ENCODE measurements at places on chromosomes 3 and 15.

DNA sequence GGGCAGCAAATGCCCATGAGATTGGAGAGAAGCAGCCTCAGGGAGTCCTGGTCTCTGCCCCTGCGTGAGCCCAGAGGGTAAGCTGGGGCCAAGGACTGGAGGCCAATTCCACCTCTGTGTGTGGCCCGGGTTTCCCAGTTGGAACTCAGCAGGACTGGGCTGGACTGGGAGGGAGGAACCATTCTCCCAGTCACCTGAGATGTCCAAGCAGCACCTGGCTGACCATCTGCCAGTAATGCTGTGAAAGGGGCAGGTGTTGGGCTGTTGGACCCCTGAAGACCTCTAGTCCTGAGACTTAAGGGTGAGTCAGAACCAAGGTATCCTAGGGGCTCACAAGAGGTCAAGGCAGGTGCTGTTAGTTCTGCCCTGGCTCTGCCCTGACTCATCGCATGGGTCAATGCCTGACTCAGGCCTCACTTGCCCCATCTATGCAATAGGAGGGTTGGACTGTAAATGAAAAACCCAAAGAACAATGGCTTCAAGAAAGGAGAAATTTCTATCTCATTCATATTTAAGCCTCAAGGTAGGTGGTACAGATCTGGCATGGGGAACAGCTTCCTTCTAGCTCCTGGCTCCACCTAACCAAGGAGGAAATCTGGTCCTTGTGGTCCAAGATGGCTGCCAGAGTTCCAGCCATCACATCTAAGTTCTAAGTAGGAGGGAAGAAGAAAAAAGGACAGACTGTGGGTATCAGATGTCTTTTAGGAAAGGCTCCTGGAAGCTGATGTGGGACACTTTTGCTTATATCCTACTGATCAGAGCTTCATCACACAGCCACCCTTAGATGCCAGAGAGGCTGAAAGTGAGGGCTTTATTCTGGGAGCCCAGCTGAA, 111.3 kb downstream of the FBLN2 start:
- no peak for DNase-seq

DNA sequence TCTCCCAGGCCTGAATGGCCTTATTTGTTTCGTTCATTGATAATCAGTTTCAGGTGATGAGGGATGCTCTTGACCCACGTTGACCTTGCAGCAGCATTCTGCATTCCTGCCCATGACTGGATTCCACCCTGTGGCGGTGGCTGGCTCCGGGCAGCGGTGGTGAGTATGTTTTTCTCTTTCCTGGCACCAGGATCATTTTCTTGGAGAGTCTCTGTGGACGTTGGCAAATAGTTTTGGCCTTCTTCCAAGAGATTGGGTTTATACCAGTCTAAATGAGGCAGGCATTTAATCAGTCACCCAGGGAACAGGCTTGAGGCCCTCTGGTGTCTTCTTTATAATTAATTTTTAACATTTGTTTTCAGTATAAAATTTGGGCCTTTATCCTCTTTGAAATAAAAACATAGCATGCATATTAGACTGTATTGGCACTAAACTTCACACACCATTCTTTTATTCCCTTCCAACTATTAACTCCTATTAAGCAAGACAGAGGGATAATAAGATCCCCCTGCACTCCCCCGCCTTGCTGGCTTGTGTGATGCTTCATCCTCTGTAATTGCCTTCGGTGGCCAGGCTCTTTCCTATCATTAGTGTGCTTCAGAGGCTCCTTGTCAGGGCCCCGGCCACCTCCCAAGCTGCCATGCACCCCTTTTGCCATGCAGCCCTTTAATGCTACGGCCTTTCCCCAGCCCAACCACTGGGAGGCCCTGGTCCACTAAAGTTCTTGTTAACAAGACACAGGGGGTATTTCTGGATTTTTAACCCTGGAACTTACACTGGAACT, 176.2 kb upstream of the TOPAZ1 start:
- peak; percentile 97 for DNase-seq

DNA sequence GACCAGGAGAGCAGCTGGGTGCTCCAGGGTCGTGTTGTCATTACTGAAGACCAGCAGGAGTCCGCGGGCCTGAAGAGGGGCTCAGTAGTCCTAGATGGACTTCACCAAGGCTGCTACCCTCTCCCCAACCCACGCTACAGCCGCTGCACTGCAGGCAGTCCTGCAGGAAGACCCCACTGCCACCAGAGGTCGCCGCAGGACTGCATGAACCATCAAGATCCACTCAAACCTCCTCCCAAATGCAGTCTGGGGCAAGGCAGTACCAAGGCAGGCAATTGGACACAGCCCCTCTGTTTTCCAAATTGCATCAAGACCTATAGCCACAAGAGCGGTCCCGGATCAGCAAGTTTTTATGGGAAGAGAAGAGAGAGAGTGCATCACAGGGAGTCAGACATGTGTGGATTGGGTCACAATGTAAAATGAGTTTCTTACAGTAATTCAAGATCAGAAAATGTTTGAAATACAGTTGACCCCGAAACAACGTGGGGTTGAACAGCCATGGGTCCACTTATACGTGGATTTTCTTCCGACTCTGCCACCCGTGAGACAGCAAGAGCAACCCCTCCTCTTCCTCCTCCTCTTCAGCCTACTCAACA, 46.7 kb downstream of the DZIP1L start:
- no peak for DNase-seq

GRCh38 chr15:35738370-35738769, 192.4 kb upstream of the DPH6 start:
- DNase-seq: no peak

DNA sequence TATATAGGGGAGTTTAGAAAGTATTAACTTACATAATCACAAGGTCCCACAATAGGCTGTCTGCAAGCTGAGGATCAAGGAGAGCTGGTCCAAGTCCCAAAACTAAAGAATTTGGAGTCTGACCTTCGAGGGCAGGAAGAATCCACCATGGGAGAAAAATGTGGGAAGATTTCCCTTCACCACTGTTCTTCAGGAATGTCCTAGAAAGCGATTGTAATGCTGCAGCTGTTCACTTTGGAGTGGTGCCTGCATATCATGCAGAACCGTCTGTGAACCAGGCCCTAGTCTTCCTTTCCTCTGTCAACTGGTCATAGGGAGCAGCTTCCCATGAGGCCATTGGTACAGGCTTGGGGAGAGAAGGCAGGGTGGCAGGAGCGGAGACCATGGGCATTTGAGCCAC, 497.9 kb upstream of the ARPP21 start:
- no peak for DNase-seq

DNA sequence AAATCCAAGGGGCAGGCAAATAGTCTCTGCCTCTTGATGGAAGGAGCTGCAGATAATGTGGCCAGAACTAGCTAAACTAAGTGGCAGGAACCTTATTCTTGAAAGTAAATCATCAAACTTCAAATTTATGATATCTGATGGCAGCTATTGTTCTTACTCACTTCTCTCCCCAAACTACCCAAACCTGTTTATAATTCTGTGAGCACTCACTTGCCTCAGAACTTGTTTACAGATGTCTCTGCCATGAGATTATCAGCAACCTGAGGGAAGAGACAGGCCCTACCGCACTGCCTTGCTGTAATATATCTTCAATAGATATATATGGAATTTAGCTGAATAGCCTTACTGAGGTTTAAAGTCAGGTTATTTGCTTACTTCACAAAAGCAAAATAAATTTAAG, 2.2 kb upstream of the B3GALNT1 start:
- no peak for DNase-seq

GRCh38 chr3:130316169-130316568, 29.3 kb upstream of the COL6A5 start:
- DNase-seq: no peak

GRCh38 chr3:179076243-179077027, 4.8 kb upstream of the ZMAT3 start:
- DNase-seq: no peak

- DNase-seq: no peak
Observed at GRCh38 chr15:82043796-82044372, 1.9 kb downstream of the MEX3B start.

- no peak for DNase-seq
Observed at GRCh38 chr3:79109754-79110153, 658.0 kb downstream of the ROBO1 start.

DNA sequence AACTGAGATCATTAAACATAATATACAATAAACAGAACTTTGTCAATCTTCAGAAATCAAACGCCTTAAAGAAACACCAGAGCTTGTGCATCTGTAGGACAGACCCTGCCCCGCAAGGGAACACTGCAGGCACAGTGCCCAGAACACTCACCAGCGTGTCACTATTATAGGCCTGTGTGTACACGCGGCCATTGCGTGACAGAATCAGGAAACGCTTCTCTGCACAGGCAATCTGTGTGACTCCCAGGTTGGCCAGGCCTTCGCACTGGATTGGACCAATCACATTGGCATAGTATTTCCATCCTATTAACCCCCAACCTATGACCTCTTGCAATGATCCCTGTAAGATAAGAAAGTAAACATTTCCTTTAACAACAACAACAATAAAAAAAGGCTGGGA, 52.9 kb downstream of the HERC2 start:
- DNase-seq: no peak

DNA sequence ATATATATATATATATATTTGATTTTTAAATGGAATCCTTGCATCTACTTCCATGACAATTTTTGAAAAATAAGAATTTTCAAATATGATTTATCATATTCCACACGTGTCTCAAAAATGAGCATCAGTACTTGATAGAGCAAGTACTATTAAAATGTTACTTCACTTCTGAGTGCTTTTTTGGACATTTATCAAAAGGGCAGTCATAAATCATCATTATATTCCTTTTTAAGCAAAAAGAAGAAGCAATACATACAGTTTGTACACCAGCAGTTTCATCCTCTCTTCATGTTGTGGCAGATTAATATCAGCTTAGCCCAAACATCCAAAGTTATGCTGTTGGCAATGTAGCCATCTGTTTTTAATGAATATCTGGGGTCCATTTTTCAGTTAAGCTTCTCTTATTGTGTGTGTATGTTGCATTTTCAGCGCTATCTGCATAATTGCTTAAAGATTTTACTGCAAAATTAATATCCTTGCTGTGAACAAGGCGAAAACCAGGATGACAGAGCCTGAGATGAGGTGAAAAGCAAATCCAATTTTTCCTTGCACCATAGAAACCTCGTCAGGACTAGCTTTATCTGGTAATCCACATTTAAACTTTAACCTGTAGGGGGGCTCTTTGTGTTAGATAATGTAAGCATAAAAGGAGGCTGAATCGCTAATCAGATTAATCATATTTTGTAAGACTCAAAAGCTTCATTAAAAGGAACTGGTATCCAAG, 604.9 kb upstream of the AGTR1 start:
- no peak for DNase-seq

- DNase-seq: peak; percentile 21
Observed at GRCh38 chr3:130759692-130760338, 13.2 kb upstream of the PIK3R4 start.

DNA sequence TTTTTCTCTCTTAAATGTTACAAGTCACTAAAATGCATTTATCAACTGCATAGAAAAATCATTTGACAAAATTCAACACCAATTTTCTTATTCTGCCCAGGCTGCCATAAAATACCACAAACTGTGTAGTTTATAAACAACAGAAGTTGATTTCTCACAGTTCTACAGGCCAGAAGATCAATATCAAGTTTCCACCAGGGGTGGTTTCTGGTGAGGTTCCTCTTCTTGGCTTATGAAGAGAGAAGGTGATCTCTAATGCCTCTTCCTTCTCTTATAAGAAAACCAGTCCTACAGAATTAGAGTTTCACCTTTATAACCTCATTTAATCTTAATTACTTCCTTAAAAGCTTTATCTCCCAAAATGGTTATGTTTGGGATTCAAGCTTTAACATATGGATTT, 10.9 kb upstream of the CD200R1L start:
- DNase-seq: no peak

GRCh38 chr15:57554063-57554811, 37.5 kb upstream of the MYZAP start:
- DNase-seq: no peak

GRCh38 chr3:139388821-139389551, 461 bp downstream of the COPB2 start:
- DNase-seq: no peak

DNA sequence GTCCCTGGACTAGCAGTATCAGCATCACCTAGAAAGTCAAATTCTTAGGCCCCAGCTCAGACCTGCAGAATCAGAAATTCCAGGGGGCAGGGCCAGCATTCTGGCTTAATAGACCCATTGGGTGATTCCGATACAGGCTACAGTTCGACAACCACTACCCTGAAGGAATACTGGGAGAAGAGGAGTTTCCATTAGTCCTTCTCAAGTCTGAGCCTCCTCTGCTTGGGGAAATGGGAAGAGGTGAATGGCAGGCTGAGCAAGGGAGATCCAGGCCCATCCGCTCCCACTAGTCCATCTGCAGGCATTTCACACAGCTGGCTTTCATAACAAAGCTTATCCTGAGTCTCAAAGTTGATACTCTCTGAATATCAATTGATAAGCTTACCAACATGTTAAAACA, 69.1 kb downstream of the MECOM start:
- no peak for DNase-seq

DNA sequence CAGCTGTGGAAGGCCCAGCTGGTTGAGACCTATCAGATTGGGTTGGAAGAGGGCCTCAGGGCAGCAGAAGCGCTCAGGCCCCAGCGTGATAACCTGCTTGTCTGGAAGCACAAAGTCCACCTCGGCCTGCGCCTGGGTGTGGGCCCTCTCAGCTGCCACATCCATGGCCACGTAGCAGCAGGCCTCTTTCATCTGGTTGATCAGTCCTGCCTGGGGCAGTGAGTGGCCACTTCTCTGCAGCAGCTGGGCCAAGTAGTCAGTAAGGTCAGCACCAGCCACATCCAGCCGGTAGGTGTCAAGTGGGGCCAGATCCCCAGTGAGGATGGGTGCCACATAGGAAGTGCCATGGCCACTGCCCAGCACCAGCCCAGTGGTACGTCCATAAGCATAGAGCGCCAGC, 3.9 kb upstream of the CAMKV start:
- DNase-seq: no peak

GRCh38 chr3:13415236-13415986, 4.7 kb downstream of the NUP210 start:
- DNase-seq: no peak

DNA sequence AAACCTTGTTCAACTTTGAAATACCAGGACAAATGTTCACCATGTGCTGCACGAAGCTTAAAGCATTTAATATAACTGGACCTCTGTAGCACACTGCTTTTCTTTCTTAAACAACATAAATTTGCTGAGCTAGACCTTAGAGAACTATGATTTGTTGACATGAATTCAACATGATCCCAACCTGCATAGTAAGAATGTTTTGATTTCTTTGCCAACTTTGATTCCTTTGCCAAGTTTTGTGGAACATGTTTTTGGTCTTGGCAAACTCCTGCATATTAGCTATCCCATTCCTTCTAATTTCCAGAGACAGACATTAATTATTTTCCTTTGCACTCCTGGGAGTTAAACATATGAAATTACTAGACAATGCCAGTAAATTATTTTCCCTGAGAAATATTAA, 197.2 kb upstream of the RBMS3 start:
- DNase-seq: no peak
